Globus pallidus (tissue), 1 donor: ENCODE measurements at places on chromosomes 4 and X.
A peak's percentile ranks its signal among the peaks of the same experiment; 100 is the strongest.

GRCh38 chr4:25863831-25864418 is 1.1 kb upstream of the SEL1L3 start:
- DNase-seq: no peak

DNA sequence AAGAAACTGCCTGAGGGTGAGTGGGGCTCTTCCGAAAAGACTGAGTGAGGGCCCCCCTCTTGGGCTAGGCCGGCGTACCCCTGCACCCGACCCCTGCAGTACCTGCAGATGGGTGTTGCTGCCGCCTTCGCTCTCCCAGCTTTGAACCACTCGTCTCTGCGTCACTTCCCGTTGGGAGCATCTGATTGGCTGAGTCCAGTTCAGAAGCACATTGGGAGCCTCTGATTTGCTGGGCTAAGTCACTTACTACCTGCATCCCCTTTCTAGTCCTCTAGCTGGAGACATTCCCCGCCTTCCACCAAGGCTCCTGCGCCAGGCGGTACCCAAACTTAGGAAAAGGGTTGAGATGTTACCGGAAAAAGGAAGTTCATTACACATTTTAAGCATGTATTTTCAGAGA is 20.4 kb upstream of the WWC2 start:
- DNase-seq: no peak

DNA sequence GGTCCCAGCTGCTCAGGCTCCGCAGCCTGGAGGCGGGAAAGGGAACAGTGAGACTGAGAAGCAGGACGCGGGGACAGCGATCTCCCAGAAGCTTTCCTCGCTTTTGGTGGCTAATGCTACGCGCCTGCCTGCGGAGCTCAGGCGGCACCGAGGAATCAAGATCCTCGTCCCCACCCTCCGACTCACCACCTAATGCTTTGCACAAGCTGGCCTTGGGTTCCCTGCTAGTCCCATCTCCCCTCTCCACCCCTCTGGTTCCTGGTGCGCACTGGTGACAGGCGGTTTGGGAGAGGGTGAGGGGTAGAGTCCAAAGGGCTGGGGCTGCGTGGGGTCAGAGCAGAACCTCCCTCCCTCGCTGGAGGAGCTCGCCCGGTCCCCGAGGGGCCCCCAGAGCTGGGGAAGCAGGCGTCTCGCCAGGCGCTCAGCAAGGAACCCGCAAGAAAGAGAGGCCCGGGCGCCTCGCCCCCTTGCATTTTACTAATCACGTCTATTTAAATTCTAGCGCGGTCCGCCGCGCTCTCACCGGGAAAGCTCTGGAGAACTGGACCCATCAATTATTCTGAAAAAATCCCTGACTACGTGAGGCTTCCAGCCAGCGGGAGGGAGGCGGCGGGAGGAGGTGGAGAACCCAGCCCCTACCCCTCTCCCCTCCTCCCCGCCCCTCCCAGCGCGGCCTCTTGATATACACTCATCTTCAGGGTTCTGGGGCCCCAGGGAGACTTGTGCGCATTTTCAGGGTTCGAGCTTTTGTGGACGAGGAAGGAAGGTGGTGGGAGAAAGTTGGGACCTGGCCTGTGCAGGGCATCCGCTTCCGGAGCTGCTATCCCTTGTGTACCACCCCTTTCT is 9.1 kb downstream of the POU4F2 start:
- DNase-seq: no peak

DNA sequence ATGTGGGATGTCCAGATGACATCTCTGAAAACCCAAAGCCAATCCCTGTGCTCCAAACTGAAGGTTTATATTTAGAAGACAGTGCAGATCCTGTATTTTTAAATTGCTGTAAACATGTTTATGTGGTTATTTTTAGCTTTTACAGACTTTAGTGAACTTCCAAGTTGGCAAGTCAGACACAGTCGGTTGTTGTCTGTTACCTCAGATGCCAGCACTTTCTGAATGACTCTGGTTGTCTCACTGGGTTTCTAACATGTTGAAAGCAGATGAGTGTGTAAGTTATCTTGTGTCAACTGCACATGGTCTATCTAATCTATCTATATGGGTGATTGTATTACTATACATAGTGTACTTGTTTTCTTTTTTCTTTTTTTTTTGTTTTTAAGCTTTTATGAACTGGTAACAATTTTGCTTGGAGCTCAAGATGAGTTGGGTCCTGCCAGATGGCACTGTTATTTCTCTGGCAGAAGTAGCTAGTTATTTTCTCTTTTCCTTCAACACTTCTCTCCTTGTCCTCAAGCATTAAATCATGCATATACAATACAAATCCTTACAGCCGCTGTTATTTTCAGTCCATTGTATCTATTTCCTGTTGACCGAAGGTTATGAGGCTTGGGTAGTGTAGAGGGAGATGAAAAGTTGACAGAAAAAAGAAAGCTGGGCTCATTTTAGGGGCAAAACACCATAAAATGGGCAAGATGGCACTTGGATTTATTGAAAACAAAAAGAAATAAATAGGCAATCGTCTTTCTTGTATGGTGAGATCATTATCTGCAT is 66.3 kb downstream of the GAB1 start:
- peak; percentile 90 for DNase-seq

DNA sequence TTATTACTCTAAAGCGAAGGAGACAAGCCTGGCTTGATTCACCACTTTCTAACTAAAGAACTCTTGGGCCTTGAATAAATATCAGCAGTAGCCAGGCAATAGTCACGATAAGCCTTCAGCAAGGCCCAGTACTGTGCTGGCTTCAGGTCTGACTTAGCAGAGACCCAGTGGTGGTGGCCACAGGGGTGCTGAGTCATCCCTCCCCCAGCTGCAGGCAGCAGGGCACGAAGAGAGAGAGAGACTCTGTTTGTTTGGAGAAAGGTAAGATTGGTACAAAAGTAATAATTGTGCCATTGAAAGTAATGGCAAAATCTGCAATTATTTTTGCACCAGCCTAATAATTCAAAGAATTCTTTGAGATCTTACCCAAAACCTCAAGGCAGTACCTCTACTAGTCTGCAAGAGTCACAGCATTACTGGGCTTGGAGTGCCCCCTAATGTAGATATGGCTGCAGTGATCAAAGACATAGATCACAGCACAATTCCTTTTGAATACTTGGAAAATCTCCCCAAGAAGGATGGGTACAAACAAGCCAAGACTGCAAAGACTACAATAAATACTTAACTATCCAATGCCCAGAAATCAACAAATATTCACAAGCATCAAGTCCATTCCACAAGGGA is 159.5 kb upstream of the USP38 start:
- peak; percentile 20 for DNase-seq

DNA sequence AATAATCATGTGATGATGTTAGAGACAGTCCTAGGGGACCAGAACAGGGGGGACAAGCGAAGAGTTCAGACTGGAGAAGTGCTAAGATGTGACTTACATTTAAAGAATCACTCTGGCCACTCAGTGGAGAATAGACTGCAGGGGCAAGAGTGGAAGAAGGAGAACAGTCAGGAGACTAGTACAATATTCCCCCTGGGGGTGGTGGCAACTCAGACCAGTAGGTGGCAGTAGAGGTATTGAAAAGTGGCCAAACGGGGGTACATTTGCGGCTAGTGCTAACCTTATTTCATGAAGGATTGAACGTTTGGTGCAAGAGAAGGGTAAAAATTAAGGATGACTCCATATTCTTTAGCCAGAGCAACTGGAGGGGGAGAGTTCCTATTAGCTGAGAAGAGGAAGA is 2.7 kb upstream of the BMX start:
- DNase-seq: peak; percentile 36

GRCh38 chrX:129779086-129779672 is 570 bp upstream of the SASH3 start:
- DNase-seq: no peak

- no peak for DNase-seq
These were observed 65.0 kb downstream of the ATXN3L start for GRCh38 chrX:13254870-13255269.

DNA sequence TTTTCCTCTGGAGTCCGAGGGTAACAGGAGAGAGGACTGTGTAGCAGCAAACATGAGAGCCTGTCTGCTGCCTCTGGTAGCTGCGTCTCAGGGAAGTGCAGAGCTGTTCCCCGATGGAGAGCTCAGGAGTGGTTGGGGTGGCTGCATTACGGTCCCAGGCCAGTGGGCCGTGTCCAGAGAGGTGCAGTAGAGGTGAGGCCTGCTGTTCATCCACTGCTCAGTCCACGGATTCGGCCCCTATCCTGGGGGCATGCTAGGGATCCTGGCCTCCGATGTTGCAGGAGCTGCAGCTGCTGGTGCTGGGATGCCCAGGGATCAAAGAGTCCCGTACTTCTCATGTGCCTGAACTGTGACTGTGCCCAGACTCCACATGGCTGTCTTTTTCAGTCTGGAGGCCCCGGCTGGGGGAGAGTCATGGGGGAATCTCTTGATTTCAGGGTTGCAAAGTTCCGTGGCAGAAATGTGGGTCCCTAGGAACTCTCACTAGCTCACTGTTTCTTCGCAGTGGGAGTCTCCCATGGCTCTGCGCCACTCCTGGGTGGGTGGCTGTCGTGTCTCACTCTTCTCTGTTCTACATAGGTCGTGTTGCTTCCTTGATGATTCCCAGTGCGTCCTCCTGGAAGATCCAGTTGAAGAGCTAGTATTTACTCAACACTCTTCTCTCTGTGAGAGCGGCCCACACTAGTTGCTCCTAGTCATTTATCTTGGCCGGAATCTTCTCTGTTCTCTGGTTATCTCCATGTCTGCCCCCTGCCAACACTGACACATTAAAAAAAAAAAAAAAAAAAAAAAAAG is 109.5 kb upstream of the CENPE start:
- peak; percentile 16 for DNase-seq

- no peak for DNase-seq
These were observed 1310.3 kb downstream of the RPA4 start for GRCh38 chrX:98194036-98194435.

GRCh38 chr4:20678400-20678799 is 21.9 kb upstream of the PACRGL start:
- DNase-seq: no peak

- no peak for DNase-seq
These were observed 102.0 kb downstream of the ARSF start for GRCh38 chrX:3143043-3143799.

DNA sequence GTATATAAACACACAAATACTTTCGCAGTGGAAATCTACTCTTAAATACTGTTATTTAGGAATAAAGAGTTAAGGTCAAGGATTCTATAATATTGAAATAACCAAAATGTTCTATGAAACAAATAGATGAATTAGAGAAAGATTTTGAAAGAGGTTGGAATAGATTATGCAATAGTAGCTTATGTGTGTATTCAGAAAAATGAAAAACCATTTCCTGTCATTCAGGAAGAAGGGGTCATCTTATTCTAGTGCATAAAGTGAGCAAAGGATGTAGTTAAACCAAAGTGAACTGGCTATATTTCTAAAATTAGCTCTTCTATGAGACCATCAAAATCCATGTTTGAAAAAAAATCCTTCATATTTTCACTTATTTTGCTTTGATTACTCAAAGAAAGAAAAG is 30.0 kb upstream of the MYOZ2 start:
- DNase-seq: no peak

DNA sequence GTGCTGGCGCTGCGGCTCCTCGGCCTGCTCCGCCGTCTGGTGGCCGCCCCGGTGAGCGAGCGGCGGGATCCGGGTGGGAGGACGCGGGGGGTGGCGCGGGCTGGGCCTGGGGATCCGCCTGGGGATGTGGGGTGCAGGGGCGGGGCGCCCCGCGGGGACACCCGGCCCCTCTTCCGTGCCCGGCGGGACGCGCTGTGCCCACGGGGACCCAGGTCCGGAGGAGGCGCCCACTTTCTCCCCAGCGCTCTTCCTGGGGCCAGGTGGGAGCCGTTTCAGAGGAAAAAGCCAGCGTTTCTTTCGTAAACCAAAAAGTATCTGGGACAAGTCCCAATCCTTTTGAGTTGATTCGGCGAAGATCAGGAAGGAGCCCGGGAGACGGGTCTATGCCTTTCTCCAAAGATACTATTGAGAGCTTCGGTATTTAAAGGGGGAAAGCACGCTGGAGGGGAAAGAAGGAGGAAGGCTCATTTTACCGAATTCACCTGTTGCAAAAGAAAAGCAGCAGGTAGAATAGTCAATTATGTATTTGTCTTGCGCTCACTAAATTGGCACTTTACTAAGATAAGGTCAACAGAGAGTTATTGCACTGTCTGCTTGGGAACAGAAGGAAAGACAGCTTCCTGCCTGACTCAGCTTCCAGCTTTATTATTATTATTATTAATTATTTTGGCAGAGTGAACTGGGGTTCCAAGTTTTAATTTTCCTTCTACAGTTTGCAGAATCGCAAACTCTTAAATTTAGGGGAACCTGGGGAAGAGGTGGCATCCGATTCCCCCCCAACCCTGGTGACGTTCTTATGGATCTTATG is 81.5 kb upstream of the CD99 start:
- no peak for DNase-seq

GRCh38 chrX:65679071-65679540 is 11.7 kb downstream of the MSN start:
- DNase-seq: no peak

GRCh38 chr4:36446275-36446674 is 164.9 kb downstream of the DTHD1 start:
- DNase-seq: no peak

DNA sequence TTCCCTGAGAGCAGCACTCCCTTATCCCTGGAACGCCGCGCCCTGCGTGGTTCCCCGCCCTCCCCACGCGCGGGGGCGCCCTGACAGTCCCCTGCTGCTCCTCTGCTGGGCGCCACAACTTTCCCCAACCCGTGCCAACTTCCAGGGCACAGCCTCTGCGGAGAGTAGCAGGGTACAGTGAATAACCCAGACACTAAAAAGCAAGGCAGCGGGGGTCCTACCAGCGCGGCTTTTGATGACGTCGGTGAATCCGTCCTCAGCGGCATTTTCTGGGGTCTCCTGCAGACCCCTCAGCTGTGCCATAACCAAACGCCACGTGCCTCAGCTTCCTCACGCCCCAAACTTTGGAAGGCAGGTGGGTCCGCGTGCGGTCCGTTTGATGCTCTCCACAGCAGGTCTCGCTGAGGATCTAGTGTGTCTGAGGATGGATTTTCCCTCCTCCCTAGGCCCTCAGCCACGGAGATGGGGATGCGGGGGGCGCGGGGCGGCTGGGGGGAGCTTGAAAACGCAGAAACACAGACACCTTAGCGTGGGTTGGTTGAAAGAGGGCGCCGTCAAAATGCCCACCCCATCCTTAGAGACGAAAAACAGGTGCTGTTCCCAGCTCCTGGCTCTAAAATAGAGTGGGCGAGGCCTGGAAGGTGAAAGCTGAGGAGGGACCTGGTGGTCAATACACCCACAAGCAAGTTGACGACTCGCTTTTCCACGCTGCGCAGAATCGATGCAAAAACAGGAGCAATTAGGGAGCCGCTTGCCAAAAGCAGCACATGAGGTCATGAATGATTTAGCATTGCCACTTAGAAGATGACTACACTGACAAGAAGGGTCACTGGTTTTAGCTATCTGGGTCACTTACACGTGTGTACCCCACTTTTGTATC is 405.6 kb downstream of the FAM47A start:
- DNase-seq: no peak

GRCh38 chr4:103996637-103997036 is 276.9 kb upstream of the TACR3 start:
- DNase-seq: peak; percentile 55
